ENCODE measurements at places on chromosomes 3 and 15. TPM values are rescaled to one million over a fixed set of nuclear protein-coding genes. Genes with fewer than 3 reads are reported as not detected.

- DNase-seq = no peak
These were observed 6.5 kb upstream of the SEMA4B start for GRCh38 chr15:90194655-90195054.

DNA sequence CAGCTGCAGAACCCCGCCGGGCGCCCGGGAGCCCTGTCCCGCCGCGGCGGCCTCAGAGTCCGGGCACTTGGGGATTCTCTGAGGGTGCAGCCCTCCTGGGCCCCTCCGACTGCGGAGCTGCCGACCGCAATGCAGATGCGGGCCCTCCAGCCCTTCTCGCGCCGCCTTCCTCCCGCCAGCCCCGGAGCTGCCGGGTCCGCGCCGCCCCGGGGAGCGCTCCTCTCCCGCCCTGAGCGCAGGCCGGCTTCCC lies 320 bp upstream of the ACAN start:
- peak; percentile 70 for DNase-seq

DNA sequence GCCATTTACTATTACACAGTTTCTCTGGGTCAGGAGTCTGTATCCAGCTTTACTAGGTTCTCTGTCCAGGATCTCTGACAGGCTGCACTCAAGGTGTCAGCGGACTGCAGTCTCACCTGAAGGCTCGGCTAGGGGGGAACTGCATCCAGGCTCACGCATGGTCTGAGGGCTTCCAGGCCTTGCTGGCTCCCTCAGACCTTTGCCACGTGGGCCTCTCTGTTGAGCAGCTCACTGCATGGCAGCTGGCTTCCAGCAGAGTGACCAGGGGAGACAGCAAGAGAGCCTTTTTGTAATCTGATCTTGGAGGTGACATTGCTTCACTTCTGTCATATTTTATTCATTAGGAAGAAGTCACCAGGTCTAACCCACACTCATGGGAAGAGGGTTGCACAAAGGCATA lies 152.3 kb downstream of the CACNA2D3 start:
- no peak for DNase-seq

DNA sequence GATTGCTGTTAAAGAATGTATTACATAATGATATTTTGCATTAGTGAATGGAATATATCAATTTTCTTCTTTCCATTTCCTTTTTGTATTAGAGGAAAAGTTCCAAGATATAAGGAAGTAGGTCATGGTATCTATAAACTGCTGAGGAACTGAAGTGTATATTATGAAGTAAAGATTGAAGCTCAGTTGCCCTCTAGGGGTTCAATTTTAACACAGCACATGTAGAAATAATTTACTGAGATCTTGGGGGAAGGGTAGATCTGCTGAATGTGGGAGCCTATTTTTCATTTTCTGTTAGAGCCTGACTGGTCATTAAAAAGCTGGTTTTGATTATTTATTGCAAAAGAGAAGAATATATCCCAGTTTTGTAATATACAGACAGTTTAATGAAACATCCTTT lies 45.2 kb downstream of the CMC1 start:
- DNase-seq = no peak

GRCh38 chr3:79366414-79366813 lies 401.4 kb downstream of the ROBO1 start:
- no peak for DNase-seq

DNA sequence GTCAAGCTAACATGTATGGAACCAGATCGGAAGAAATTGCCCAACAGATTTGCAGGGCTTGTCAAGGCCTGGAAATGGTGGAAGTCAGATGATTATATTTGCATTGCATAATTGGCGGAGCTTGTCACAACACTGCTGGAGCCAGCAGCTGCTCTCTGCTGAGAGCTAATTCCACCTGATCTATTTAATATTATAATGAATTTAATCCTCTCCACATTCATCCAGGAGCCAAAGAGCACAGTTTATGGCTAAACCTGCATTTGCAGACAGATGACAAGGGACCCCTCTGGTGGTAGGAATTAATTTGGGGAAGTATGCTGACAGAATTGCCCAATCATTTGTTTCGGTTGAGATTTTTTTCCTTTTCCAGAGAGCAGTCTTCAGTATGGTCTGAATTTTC lies 730.2 kb downstream of the TUSC7 start:
- no peak for DNase-seq

DNA sequence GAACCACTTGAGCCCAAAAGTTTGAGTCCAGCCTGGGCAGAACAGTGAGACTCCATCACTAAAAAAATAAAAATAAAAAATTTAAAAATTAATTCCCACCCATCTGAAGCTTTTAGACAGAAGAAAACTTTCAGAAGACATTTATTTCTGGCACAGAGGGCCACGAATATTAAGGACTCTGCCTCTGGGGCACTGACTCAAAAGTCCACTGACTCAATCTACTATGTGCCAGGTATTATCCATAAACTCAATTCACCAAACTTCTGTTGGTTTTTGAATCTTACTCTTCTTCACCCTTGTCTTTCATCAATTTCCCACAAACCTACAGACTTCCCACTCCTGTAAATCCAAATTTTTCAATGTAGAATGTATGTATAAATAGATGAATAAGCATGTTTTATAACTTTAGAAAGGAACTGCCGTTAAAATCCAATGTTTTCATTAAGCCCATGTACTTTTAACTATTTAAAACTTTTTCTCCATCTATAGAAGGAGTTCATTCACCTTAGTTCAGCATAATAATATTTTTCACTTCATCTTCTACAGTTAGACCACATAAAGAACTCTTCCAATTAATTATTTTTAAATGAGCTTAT lies 19.9 kb downstream of the ATP13A3 start:
- no peak for DNase-seq

GRCh38 chr15:44340410-44340809 lies 51.9 kb downstream of the GOLM2 start:
- no peak for DNase-seq

Gene SLC2A2
- not detected for total RNA-seq

DNA sequence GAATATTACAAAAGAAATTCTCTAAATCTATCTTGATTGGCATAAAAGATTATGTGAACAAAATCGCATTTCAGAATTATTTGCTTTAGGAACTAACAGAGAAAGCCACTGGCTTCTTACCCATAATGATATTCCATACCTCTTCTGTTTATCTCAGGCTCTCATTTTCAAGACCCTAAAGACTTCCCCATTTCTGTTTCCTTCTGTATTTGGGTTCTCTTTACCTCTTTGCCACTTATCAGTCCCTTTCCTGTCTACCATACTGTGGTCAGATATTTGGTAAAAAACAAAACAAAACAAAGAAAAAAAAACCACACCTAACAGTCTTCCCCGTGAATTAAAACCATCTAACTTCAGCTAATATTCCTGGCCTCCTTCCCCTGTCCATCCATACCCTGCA lies 108.5 kb downstream of the LRRC28 start:
- DNase-seq = no peak

- DNase-seq = no peak
These were observed 19.1 kb downstream of the CRABP1 start for GRCh38 chr15:78359041-78359808.

Gene AGBL1
- total RNA-seq = not detected

DNA sequence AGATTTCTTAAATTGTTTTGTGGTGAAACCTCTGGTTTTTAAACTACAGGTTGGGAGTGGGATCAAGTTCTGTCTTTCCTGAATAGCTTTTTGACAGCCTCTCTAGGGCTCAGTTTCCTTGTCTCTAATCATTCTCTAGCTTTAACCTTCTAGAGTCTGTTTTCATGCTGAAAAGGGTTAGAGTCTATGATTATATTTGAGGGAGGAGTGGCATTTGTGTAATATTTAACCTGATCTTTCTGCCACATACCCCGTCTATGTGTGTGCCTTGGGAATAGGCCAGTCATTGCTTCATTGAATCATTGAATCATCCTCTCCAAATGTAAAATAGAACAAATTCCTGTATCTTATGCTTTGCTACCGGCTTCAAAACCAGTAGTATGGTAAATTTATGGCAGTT lies 204.9 kb downstream of the KLHL25 start:
- DNase-seq = no peak

Gene GUCA1C
- not detected for total RNA-seq

- DNase-seq = no peak
These were observed 40.2 kb upstream of the TMEM87A start for GRCh38 chr15:42313463-42313862.

All from H1 (cell line).